ENCODE measurements at places on chromosomes 5 and 9. TPM values are rescaled to one million over a fixed set of nuclear protein-coding genes. Genes with fewer than 3 reads are reported as not detected.

DNA sequence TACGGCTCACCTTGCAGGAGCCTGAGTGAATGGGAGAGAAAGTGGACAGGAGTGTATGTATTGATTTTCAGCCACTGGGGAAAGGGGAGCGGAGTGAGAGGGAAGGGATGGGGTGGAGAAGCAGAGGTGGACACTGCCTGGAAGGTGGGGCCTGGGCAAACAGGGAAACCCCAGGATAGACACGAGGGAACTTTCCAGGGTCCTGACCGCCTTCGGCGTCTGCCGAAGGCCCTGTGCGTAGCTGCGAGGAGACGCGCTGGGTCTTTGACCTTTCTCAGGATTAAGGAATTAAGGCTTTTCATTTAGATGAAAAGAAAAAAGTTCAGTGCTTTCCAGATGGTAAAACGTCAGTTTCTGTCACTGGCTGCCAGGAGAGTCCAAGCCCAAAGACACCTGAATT is 134.6 kb upstream of the RAPGEF1 start:
- DNase-seq, result no peak

DNA sequence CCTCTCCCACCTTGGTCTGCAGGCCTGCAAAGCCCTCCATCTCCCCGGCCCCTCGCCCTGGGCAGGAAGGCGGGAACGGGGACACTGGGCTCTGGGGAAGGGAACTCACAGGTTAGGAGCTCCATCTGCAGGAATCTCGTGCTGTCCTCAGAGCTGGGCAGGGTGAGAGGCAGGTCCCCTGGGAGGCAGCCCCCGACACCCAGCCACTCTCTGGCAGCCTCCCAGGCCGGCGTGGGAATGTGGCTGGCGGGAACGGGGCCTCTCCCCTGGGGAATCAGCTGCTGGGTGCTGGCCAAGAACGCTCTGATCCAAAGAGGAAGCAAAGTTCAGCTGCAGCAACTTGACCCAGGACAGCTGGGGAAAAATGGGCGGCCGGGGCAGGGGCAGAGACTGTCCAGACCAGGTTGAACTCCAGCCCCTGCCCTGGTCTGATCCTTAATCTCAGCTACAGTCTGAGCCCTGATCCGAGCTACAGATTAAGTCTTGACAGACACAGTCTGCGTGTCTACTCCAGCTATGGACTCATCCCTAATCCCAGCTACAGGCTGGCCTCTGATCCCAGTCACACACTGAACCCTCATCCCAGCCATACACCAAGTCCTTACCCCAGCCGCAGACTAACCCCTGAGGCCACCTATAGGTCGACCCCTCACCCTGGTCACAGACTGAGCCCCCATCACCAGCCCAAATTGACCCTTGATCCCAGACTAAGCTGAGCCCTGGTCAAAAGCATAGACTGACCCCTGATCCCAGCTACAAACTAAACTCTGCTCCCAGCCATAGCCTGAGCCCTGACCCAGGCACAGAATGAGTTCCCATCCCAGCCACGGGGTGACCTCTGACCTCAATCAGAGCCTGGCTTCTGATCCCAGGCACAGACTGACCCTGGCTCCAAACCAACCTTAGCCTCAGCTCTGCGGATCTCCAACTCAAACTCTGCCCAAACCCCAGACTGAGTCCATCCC is 37.3 kb upstream of the EGFL7 start:
- DNase-seq, result peak; percentile 45

DNA sequence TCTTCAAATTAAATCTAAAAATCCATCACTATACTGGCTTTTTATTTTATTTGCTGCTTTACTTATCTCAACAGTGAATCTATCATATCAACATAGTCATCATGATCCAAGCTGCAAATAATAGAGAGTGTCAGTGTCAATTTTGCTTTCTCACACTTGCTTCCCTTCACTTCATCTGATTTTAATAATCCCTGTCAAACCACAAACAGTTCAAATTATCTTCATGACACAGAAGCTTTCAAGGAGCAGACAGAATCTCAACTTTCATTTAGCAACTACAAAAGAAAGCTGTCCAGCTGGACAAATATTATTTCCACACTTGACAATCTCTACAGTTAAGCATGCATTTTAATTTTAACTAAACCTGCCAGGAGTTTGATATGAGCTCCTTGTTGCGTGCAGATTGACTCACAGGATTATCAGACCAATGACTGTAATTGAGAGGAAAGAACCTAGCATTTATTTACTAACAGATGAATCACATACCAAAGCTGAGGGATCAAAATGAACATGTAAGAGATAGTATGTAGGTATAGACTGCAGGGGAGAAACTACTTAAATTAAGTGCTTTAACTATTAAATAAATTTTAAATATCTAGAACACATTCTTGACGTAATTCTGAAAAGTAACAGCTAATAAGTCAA is 56.0 kb downstream of the KIAA0825 start:
- DNase-seq, result peak; percentile 22

Gene SLC25A46
- 75.1 TPM for total RNA-seq

GRCh38 chr5:108387758-108388157 is 5.9 kb upstream of the FBXL17 start:
- DNase-seq, result no peak

- no peak for DNase-seq
Measured at GRCh38 chr5:170159947-170160346, 54.2 kb downstream of the FOXI1 start.

- peak; percentile 83 for DNase-seq
Measured at GRCh38 chr9:80699511-80699998, 989.8 kb downstream of the TLE1 start.
